ENCODE measurements at places on chromosomes 3 and 15.

GRCh38 chr3:171532294-171532693 lies 72.1 kb upstream of the TNIK start:
- H3K27ac ChIP-seq = no peak overlapping the region
- no peaks in the 10 kb centered on the region for H3K36me3 ChIP-seq
- H3K4me3 ChIP-seq = no peak overlapping the region
- no peak for DNase-seq

GRCh38 chr3:47661121-47661752 lies 82.6 kb upstream of the CSPG5 start:
- no peak overlapping the region for H3K4me3 ChIP-seq
- no peak overlapping the region for H3K27ac ChIP-seq
- H3K36me3 ChIP-seq = peaks cover 63% of the 10 kb centered on the region

- peaks cover 54% of the 10 kb centered on the region for H3K36me3 ChIP-seq
- no peaks in the 10 kb centered on the region for H3K27me3 ChIP-seq
- no peak for DNase-seq
- H3K4me3 ChIP-seq = peak overlapping the region; percentile 99
- peaks cover 14% of the 10 kb centered on the region for H3K4me1 ChIP-seq
Observed at GRCh38 chr3:161222662-161223061, 1.6 kb downstream of the NMD3 start.

DNA sequence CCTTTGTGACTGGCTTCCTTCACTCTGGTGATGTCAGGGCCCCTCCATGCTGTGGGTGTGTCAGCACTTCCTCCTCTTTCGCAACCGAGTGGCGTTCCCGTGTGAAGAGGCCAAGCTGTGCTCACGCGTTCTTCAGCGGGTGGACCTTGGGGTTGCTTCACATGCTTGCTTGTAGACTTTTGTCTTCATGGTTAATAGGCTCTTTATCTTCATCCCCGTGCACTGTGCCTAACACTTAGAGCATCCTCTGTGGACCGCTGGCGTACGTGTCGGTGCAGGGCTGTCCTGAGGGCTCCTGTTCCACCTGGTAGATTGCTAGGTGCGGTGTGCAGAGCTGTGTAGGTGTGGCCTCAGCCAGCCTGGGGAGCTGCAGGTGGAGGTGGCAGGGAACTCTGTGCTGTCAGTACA lies 182.3 kb downstream of the OR4M2 start:
- no peak overlapping the region for H3K27ac ChIP-seq
- H3K27me3 ChIP-seq = no peaks in the 10 kb centered on the region
- H3K4me3 ChIP-seq = no peak overlapping the region
- peaks cover 3% of the 10 kb centered on the region for H3K4me1 ChIP-seq
- no peak for DNase-seq

- no peak overlapping the region for H3K4me3 ChIP-seq
- no peaks in the 10 kb centered on the region for H3K36me3 ChIP-seq
- H3K4me1 ChIP-seq = peaks cover 21% of the 10 kb centered on the region
- no peaks in the 10 kb centered on the region for H3K27me3 ChIP-seq
- peak overlapping the region; percentile 98 for H3K27ac ChIP-seq
Observed at GRCh38 chr3:157089455-157090221, 70.3 kb downstream of the CCNL1 start.

GRCh38 chr3:331881-332280 lies 135.3 kb downstream of the CHL1 start:
- no peaks in the 10 kb centered on the region for H3K36me3 ChIP-seq
- no peaks in the 10 kb centered on the region for H3K4me1 ChIP-seq
- no peak overlapping the region for H3K27ac ChIP-seq

DNA sequence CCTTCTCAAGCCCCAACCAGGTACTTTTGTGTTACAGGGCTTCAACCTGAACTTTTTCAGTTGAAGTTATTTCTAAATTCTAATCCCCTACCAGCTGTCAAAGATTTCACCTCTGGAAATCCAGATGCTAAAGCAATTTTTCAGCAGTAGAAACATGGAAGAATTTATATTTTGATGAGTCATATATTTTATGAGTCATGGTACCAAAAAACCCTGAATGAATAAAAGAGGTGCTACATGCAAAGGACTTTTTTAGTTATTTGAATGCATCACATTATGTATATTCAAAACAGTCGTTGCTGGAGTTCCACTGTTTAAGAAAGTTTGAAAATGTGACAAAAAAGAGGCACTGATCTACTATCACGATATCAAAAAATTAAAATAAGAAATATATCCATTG lies 96.0 kb upstream of the ZNF385D start:
- H3K27ac ChIP-seq = no peak overlapping the region
- DNase-seq = no peak
- no peaks in the 10 kb centered on the region for H3K36me3 ChIP-seq
- no peak overlapping the region for H3K4me3 ChIP-seq

- no peaks in the 10 kb centered on the region for H3K36me3 ChIP-seq
- no peaks in the 10 kb centered on the region for H3K27me3 ChIP-seq
- no peak overlapping the region for H3K27ac ChIP-seq
- H3K4me1 ChIP-seq = no peaks in the 10 kb centered on the region
Observed at GRCh38 chr3:34361921-34362320, 563.5 kb downstream of the PDCD6IP start.

DNA sequence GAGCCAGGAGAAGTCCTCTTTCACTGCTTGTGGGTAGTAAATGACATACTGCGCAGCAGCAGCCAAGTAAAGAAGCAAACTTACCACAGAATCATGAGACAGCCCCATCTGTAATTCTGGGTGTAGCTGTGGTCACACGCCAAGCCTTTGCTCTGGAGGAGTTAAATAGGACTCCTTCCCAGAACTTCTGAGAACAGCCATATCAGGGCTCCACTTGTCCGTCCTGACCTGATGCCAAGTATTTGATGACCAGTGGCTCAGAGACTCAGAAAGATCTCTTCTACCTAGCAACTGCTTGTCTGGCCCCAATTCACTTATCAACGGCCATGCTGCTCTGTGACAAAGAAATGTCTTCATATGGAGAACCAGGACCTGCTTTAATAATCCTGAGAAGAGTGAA lies 20.6 kb upstream of the GOLIM4 start:
- no peaks in the 10 kb centered on the region for H3K36me3 ChIP-seq
- H3K27me3 ChIP-seq = peaks cover 2% of the 10 kb centered on the region
- no peak overlapping the region for H3K4me3 ChIP-seq
- H3K27ac ChIP-seq = no peak overlapping the region
- H3K4me1 ChIP-seq = peaks cover 9% of the 10 kb centered on the region

DNA sequence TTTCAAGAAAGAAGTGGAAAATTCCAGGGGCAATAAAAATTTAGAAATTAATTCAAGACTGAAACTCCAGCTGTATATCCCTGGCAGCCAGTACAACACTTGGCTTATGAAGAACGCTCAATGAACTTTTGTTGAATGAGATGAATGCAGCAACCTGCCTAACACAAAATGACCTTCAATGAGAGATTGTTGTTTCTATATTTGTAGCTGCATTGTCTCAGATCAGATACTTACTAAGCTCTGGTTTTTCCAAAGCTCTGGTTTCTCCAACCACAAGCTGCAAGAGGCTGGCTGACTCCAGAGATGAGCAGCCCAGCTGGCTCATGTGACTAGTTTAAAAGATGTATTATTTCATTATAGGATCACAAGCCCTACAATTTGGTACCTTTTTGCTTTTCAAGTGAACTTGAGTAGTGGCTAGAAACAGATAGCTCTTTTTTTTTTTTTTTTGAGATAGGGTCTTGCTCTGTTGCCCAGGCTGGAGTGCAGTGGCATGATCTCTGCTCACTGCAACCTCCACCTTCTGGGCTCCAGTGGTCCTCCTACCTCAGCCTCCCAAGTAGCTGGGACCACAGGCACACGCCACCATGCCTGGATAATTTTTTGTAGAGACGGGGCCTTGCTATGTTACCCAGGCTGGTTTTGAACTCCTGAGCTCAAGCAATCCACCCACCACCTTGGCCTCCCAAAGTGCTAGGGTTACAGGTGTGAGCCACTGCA lies 57.4 kb downstream of the UMPS start:
- H3K27me3 ChIP-seq = no peaks in the 10 kb centered on the region
- no peak overlapping the region for H3K27ac ChIP-seq
- H3K36me3 ChIP-seq = peaks cover 14% of the 10 kb centered on the region
- H3K4me1 ChIP-seq = no peaks in the 10 kb centered on the region
- no peak for DNase-seq
- H3K4me3 ChIP-seq = no peak overlapping the region

DNA sequence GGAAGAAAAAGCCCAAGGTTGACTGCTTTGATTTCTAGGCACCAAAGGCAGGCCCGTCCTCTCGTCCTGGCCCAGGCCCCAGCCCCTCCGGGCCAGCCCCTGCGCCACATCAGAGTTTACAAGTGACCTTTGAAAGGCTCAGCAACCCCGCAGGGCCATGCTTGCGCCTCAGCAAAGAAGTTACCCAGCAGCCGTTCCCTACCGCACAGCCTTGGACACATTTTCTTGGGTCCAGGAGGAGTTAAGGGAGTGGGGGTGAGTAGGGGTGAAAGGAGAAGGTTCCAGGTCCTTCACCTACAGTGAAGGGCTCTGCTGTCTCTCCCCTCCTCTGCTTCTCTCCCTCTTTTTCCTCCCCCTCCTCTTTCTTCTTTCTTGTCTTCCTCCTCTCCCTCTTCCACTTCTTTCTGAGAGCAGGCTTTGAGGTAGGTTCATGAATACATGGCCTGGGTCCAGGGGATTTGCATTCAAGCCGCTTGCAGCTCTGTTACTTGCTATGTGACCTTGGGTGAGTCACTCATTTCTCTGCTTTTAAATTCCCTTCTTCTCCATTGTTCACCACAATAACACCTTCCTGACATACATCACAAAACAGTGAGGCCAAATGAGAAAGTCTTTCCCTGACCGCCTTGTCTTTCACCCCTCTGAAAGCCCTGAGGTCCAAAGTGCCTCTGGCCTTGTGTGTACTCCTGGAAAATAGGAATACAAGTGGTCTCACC lies 223.3 kb upstream of the TPRG1 start:
- no peaks in the 10 kb centered on the region for H3K27me3 ChIP-seq
- DNase-seq = no peak
- peak overlapping the region; percentile 99 for H3K27ac ChIP-seq
- H3K4me1 ChIP-seq = peaks cover 39% of the 10 kb centered on the region
- H3K4me3 ChIP-seq = peak overlapping the region; percentile 23

- H3K4me3 ChIP-seq = no peak overlapping the region
- H3K36me3 ChIP-seq = no peaks in the 10 kb centered on the region
- no peaks in the 10 kb centered on the region for H3K27me3 ChIP-seq
- no peaks in the 10 kb centered on the region for H3K4me1 ChIP-seq
- no peak overlapping the region for H3K27ac ChIP-seq
Observed at GRCh38 chr3:43053291-43053690, 52.6 kb downstream of the POMGNT2 start.
